Cortex of kidney (tissue), 1 donor: ENCODE measurements at places on chromosomes 11 and 22.

DNA sequence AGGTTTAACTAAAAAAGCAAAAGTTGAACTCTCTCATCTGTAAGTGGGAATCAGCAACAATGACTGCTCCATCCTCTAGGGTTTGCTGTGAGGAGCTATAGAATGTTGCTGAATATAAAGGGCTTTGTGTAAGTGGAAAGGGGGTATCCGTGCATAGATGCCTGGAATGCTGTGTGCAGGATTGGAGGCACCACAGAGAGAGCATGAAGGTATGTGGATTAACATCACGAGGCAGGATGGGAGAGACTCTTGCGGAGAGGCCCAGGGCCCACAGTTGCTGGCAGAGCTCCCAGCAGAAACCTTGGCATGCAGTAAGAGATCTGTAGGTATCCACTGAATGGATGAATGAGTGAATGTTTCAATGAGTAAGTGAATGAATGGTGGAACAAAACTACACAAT is 298.7 kb upstream of the DDI1 start:
- no peak for DNase-seq

- no peak for DNase-seq
These were observed 4.6 kb upstream of the PGGHG start for GRCh38 chr11:284105-285020.

DNA sequence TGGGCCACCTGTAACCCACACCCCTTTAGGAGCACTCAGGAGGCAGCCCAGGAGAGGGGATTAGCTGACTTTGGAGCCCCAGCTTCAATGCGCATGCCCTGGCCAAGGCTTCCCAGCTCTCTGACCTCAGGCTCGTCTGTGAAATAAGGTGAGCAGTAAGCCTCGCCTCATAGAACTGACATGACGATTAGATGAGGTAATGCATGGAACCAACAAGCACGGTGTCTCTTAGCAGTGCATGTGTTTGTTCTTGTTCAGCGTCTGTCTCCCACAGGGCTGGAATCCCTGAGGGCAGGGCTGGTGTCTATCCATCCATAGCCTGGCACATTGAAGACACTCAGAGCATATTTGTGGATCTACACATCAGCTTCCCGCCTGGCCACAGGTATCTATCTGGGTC is 415.4 kb downstream of the MN1 start:
- no peak for DNase-seq

GRCh38 chr11:92314499-92314898 is 89.9 kb downstream of the FAT3 start:
- no peak for DNase-seq

GRCh38 chr11:122850076-122850631 is 11.9 kb downstream of the CRTAM start:
- no peak for DNase-seq

DNA sequence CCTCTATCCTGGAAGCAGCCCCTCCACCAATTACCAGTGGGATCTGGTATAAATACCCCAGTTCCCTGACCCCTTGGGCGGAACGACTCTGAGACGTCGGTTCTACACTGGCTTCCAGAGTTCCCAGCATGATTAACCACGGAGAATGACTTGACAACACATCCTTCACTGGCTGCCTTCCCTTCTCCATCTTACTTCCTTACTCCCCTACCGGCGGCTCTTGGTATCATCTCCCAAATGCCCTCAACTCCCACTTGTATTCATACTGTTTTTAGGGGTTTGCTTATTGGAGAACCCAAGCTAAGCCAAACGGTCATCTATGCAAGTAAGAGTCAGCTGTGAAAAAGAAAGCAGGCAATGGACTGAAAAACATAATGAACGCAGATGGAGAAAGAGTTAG is 56.1 kb downstream of the APOL3 start:
- DNase-seq = no peak

- DNase-seq = no peak
These were observed 2.2 kb upstream of the APOBEC3H start for GRCh38 chr22:39094717-39095389.

DNA sequence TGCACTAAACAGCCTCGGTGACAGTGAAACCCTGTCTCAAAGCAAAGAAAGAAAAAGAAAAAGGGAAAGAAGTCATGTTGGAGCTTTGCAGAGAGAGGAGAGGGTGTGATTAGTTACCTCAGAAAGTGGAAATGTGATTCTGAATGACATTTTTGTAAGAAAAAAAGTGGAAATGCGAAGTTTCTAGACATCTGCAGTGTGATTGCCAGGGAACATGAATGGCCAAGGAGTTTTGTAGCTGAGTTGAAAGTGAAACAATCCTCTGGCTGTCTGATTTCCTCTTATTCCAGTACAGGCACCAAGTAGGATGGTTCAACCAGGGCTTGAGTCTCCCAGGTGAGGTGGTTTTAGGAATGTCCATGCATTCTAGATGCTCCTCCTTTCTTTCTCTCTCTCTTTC is 17.8 kb upstream of the SYVN1 start:
- no peak for DNase-seq

GRCh38 chr11:16184588-16184987 is 171.8 kb downstream of the SOX6 start:
- no peak for DNase-seq

DNA sequence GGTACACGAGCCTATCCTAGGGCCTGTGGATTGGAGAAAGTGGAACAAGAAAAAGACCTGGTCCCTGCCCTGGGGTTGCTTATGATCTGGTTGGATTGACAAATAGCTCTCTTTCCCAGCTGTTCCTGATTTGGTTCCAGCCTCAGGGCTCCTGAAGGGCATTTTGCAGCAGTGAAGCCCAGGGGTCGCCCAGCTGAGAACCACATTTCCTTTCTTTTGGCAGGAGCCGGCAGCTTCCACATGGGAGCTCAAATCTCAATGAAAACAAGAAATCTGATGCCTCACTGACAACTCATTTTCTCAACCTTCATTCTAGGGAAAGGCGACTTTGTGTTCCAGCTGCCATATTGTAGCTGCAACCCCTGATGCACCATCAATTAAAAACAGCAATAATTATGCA is 140.6 kb upstream of the CADM1 start:
- no peak for DNase-seq

- no peak for DNase-seq
These were observed 386.9 kb downstream of the ETS1 start for GRCh38 chr11:128200467-128200866.

- no peak for DNase-seq
These were observed 70.6 kb upstream of the SPON1 start for GRCh38 chr11:13891911-13892310.

- DNase-seq = no peak
These were observed 65.4 kb downstream of the TP53I11 start for GRCh38 chr11:44885065-44885810.
